ENCODE measurements at places on chromosomes 7 and 10.
A peak's percentile ranks its signal among the peaks of the same experiment; 100 is the strongest.

DNA sequence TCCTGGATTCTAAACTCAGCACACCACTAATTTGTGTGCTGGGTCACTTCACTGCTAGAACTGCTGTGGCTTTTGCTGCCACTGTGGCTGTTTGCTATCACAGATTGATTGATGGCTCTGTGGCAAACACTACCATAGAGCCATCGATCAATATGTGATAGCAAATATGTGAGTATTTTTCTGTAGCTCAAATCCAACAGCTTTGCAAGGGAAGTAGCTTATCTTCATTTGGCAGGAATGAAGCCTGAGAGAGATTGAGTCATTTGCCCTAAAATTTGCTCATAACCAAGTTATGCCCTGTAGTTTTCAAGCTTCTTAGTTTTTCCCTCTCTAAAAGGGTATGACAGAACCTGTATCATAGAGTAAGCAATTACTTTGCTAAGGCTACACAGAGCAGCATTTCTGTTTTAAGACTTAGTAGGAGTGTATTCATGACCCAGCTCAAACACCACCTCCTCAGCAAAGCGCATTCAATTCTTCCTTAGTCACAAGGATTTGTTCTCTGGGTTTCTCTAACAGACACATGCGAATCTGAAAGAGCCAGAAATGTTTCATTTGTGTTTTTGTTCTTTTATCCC lies 43.1 kb downstream of the MINPP1 start:
- DNase-seq: no peak

- no peak for DNase-seq
These were observed 31.2 kb downstream of the GSTO2 start for GRCh38 chr10:104300002-104300735.

DNA sequence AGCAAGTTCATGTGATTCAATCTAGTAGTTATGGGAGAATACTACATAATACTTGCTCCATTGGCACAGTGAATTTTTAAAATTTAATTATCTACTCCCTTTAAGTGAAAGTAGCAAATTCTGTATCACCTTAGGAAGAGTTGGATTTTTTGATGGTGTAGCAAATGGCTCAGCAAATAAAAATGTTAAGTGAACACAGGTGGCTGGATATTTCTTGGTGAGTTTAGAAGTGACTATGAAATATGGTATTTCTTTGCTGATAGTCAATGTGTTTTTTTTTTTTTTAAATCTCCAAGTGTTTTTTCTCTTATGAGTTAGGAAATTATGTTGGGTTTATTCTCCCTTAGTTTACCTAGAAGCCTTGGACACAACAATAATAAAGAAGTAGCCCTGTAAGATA lies 67.8 kb downstream of the CREM start:
- DNase-seq: no peak

DNA sequence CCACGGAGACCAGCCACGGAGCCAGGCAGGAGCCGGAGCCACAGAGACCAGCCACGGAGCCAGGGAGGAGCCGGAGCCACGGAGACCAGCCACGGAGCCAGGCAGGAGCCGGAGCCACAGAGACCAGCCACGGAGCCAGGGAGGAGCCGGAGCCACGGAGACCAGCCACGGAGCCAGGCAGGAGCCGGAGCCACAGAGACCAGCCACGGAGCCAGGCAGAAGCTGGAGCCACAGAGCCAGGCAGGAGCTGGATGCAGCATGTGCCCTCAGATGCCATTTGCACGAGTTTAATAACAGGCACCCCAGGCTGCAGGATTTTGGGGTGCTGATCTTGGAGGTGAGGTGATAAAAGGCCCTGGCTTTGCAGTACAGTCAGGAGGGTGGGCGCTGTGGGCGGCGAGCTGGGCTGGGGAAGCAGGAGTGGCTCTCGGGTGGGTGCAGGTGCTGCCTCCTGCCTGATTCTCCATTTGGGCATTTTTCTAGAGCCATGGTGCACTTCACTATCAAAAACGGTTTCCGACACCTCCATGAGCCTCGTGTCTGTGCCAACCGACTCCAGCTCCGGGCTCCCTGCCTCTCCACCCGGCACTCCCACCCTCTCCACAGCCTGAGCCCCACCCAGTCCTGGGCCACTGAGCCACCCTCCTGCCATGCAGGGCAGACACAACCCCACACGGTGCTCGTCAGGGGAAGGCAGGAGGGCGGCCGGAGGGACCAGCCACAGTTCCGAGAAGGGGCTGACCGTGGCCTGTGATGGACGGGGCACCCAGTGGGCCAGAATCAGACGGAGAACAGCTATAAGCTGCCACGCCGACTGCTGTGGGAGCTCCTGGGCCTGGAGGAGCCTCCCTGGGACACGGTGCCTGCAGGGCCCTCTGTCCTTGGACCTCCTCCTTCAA lies 40.8 kb upstream of the NKX6-2 start:
- DNase-seq: peak; percentile 18

DNA sequence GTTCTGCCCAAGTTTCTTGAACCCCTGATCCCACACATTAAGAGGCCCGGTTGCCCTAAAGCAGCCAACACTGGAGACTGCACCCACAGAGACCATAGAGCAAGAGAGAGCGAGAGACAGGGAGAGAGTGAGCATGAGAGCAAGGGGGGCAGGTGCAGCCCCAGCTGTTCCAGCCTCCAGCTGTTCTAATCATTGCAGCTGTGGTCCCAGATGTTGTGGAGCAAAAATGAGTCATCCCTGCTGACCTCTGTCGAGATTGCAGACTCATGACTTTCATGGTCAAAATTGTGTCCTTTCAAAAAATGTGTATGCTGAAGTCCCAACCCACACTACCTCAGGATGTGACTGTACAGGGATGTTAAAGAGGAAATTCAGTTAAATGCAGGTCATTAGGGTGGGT lies 143.9 kb upstream of the FRMD4A start:
- DNase-seq: no peak

DNA sequence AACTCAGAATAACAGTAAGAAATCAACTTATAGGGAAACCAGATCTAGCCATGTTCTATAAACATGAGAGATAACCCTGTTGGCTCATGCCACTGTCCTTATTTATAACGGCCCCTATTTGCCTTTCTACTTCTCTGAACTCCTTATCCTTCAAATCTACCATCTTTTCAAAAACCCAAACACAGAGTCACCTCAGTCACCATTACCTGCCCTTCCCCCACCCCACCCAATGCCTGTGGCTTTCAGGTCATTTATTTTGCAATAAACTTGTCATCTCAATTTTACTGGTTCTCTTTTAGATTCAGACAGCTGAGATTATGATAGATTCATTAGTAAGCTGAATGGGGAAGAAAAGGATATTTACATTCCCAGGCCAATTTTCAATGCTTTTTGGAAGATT lies 53.6 kb downstream of the KMT2C start:
- DNase-seq: no peak
